ENCODE measurements at places on chromosomes 1 and 21.

DNA sequence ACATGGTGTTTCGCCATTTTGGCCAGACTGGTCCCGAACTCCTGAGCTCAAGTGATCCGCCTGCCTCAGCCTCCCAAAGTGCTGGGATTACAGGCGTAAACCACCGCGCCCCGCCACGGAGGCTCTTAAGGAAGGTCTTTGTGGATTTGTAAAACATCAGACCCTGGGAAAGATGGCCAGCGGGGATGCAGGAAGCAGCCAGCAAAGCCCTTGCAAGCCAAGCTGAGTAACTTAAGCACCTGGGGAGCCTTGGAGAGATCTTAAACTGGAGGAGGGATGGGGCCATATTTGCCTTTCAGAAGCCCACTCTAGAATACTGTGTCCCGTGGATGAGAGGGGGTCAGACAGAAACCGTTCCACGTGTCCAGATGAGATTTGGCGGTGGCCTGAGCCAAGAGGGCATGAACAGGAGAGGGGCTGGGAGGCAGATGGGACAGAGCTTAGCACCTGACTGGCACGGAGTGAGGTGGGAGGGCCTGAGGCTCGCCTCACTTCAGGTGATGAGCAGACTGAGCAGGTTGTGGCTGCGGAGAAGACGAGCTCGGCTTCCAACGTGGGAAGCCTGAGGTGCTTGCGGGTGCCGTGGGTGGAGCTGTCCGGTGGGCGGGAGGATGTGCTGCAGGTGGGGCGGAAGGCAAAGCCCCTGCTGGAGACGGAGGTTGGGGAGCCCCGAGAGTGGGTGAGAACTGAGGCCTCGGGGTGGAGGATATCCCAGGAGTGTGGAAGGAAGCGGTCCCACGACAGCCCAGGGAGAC is 11.7 kb downstream of the C1orf216 start:
- peak; percentile 17 for DNase-seq

GRCh38 chr1:62068978-62069377 is 125.7 kb upstream of the L1TD1 start:
- peak; percentile 92 for DNase-seq

- no peak for DNase-seq
Observed at GRCh38 chr1:225768662-225769426, 8.8 kb upstream of the SRP9 start.

DNA sequence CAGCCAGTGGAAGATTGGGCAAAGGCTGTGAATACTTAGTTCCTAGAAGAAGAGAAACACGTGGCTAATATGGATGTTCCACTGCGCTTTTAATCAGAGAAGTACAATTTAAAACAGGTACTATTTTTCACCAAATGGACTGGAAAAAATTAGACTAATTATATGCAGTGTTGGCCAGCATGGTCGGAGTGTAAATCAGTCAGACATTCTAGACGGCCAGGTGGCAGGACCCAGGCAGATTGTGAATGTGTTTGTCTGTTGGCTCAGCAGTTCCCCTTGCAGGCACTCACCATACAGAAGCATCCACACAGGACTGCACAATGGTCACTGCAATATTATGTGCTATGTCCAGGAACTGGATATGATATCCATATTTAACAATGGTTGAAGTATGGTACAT is 23.9 kb upstream of the SLC25A34 start:
- DNase-seq = no peak

DNA sequence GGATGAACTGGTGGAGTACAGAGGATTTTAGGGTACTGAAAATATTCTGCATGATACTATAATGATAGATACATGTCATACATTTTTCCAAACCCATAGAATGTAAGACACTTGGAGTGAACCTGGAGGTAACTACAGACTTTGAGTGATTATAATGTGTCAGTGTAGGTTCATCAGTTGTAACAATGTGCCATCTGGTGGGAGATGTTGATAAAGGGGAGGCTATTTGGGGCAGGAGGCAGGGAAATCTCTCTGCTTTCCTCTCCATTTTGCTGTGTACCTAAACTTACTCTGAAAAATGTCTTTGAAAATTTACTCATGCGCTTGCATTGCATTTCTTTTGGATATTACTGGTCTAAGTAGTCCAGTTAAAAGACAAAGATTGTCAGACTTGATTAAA is 35.2 kb downstream of the PTBP2 start:
- no peak for DNase-seq

DNA sequence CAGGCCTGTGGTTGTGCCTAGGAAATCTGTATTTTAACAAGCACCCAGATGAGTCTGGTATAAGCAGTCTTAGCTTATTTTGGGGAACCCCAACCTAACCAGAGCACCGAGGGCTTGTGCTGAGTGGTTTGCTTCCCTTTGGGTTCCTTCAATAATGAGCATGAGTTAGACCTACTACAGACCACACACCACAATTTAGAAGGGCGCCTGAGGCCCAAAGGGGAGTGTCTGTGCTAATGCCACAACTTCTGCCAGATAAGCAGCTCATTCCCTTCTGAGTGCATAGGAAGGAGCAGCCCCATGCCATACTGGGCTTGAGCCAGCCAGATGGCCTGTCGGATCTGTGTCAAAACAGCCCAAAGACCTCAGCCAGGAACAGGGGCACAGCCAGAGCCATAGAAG is 15.4 kb upstream of the LSS start:
- DNase-seq = no peak
